IMR-90 (cell line): ENCODE measurements at places on chromosomes 2 and 18.

GRCh38 chr2:112836163-112836560 lies 417 bp downstream of the IL1B start:
- DNase-seq, result no peak

DNA sequence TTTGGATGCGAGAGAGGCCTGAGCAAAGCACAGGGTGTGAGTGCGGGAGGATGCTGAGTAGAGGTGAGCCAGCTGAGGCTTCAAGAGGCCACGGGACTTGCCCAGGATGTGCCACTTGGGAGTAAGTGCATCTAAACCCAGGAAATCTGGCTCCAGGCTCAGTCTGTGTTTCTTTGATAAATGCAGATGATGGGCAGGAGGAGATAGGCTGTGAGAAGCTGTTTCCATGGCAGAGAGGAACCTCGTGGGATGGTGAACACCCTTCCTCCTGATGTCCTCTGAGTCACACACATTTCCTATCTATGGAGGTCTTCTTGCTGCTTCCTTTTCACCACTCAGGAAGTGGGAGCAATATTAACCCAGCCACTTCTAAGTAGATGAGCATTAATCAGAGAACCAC lies 38.4 kb upstream of the CELF4 start:
- DNase-seq, result no peak

GRCh38 chr18:27582760-27583412 lies 397.8 kb upstream of the CHST9 start:
- no peak for DNase-seq

DNA sequence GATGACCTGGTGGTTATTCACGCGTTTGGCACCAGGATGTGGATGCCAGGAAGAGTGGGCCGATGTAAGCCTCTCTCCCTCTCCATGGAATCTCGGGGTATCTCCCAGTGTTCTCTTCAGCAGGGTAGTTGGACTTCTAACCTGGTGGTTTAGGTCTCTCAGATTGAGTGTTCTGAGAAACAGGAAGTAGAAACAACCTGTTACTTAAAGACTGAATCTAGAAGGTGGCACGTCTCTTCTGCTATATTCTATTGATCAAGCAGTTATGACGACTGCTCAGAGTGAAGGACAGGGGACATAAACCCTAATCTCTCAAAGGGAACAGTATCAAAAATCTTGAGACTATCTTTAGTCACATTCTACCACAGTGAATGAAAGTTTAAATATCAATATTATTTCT lies 918.7 kb upstream of the PIK3C3 start:
- DNase-seq, result no peak

DNA sequence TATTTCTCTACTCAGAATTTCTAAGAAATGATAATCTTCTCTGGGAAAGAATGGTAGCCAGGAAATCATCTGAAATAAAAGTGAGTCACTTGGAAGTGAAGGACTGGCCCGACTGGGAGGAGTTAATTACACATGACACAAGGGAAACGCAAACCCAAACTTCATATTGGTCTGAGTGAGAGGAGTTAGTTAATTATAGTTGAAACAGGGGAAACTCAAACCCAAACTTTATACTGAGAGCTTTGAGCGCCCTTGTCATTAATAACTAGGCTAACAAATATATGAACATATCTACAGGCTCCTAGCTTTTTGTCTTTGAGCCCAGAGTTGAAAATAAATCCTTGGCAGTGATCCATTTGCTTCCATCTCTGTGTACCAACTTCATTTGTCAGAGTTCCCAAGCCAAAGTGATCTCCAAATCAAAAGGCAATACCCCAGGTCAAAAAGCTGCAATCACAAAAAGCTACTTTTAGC lies 187.8 kb upstream of the COL3A1 start:
- peak; percentile 79 for DNase-seq

DNA sequence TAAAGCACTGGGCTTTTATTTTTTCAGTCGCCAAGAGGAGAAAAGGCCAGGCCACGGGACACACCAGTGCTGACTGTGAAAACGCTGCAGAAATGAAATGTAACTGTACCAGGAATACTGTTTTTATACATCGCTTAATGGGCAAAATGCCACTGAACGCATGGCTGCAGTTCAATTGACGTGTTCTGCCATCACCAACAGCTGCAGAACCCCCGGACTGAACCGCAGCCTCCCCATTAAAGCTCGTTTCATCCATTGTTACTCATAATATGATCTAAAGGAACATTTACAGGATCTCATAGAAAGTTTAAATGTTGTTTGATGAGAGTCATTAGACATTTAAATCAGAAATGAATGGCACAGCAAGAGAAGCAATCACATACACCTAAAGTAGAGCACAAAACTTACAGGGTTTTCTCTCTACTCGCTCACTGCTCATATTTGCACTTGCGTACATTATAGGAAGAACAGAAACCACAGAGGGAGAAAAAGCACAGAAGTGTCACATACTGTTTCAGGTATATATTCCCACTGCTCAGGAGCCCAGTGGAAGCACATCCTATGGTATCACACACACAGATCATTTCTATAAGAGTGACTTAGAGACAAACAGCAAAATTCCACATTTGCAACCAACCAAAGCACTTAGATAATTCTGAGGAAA lies 35.3 kb downstream of the TCF4 start:
- peak; percentile 91 for DNase-seq

- DNase-seq, result no peak
These were observed at the start of gene LBX2 for GRCh38 chr2:74499267-74499939. LBX2 (minus strand) TSS chr2:74499603; CDS start chr2:74499537, 66 bp downstream.

GRCh38 chr2:238893349-238894000 lies 45.6 kb downstream of the TWIST2 start:
- DNase-seq, result no peak

DNA sequence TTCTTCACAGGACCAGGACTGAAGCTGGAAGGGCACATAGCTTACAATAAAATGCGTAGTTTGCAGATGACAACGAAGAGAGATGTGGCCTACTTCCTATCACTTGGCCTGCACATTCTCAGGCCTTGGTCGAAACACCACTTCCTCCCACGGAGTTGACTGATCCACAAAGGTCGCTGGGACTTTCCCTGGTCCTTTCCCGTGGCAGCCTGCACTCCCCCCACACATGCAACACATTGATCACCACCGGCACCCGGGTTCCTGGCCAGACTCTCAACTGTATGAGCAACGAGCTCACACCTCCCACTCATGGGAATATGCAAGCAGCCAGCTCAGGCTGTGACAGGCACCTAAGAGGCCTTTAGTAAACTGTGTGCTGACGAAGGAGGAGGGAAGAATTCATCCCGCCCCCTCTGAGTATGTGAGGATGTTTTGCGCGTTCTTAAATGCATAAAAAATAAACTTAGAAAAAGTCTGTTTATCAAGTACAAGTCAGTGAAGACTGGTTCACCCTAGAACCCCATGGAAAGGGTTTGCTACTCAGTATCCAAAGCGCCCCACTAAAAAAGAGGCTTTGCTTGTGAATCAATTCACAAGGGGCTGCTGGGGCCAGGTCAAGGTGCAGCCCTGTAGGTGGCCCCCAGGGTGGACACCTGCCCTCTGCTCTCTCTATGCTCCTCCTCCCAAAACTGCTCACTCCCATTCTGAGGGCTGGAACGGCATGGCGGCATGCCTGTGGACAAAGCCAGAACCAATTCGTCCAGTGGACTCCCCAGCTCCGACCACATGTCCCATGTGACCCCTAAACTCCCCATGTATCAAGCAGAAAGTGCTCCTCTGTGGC lies 154.3 kb downstream of the EIPR1 start:
- peak; percentile 86 for DNase-seq

DNA sequence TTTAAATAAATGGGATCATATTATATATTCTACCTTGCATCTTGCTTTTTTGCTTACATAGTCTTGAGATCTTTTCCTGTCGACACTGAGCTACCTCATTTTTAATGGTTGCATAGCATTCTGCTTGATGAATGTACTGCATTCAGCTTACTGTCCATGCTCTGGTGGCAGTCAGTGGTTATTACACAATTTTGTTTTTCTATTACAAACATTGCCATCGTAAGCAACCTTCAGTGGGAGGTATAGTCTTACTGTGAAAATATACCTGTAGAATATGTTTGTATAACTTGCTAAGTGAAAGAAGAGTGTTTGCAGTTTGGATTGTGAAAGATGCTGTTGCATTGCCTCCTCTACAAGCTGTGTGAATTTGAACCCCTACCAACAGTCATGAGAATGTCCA lies 43.4 kb downstream of the UBXN4 start:
- no peak for DNase-seq

- no peak for DNase-seq
These were observed 35.1 kb downstream of the HDHD2 start for GRCh38 chr18:47115205-47115604.
